AG20443 (cell line): ENCODE measurements at places on chromosomes 11 and 22.

GRCh38 chr11:69431893-69432738 lies 49.3 kb upstream of the LINC01488 start:
- no peak for DNase-seq

GRCh38 chr11:93997741-93998140 lies 23.4 kb upstream of the HEPHL1 start:
- no peak for DNase-seq

DNA sequence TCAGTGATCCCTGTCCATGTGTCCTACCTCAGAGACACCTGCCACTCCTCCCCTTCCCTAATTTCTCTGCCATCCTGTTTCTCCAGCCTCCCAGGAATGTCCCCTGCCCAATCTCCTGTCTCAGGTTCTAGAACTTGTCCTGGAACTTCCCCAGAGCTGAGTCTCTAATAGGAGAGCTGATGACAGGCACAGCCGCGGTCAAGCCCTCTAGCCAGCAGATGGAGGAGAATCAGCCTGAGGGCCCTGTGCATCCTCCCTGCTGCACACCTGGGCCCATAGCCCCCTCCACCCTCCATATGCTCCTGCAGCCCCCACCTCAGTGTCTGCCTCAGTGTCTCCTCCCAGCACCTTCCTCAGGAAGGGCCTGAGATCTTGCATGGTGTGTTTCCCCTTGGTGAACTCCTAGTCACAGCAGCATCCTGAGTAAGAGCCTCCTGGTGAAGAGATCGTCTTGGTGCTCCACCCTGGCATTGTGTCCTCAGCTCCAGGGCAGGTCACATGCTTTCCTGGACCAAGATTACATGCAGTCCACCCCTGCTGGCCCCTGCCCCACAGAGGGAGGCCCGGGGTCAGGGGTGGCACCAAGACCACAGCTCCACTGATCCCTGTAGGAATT lies 43.9 kb upstream of the VPREB1 start:
- no peak for DNase-seq

- DNase-seq, result no peak
These were observed 6.6 kb downstream of the TNKS1BP1 start for GRCh38 chr11:57318178-57318577.
